ENCODE measurements at places on chromosomes 2 and 18. TPM values are rescaled to one million over a fixed set of nuclear protein-coding genes. Genes with fewer than 3 reads are reported as not detected.

- DNase-seq, result peak; percentile 30
Measured at GRCh38 chr2:197675711-197676188, 363 bp upstream of the RFTN2 start.

- peak; percentile 75 for DNase-seq
Measured at GRCh38 chr18:47756364-47757016, 174.0 kb downstream of the SMAD2 start.

- no peak for DNase-seq
Measured at GRCh38 chr2:138323382-138324067, 178.0 kb upstream of the SPOPL start.

DNA sequence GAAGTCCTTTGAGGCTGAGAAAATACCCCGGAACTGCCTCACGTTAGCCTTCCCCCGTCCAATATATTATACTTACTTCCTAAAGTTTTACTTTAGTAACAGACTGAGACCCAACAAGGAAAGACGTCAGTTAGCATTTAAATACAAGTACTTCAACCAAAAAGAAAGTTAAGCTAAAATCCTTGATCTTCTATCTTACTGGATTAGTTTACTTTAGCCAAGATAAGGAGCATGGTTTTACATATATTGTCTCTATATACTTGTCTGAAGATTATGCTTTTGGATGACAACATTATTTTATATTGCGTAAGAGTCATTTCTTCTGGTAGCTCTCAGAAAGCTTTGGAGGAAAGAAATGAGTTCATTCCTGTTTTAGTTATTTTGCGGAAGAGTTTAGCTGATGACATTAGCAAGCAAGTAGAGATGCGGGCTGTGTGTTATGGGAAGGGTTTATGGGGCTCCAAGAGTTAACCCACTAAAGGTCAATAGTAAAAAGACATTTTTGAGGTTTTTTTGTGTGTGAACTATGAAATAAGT lies 532.9 kb downstream of the ZNF516 start:
- DNase-seq, result no peak

DNA sequence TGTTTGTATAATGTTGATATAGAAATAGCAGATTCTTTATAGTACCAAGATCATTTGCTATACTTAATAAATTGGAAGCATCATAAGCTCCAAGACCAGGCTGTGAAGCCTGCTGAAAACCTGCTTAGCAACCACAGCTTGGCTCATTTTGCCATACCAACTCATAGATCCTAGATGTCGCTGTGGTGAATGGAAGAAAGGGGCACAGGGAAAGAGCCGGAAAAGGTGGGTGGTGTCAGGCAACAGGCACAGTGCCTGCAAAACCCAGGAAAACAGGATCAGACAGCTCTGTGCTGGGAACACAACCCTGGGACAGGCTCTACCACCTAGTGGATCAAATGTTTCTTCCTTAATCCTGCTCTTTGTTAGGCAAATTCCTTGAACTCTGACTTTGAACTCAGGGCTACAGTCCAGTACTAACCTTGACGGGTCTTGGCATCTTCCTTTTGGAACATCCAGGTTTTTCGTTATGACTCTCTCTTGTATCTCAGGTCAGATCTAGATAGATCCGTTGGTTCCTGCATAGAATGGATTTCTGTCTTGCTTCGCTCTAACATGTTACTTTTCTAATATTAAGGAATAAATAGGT lies 31.6 kb downstream of the TWSG1 start:
- no peak for DNase-seq

DNA sequence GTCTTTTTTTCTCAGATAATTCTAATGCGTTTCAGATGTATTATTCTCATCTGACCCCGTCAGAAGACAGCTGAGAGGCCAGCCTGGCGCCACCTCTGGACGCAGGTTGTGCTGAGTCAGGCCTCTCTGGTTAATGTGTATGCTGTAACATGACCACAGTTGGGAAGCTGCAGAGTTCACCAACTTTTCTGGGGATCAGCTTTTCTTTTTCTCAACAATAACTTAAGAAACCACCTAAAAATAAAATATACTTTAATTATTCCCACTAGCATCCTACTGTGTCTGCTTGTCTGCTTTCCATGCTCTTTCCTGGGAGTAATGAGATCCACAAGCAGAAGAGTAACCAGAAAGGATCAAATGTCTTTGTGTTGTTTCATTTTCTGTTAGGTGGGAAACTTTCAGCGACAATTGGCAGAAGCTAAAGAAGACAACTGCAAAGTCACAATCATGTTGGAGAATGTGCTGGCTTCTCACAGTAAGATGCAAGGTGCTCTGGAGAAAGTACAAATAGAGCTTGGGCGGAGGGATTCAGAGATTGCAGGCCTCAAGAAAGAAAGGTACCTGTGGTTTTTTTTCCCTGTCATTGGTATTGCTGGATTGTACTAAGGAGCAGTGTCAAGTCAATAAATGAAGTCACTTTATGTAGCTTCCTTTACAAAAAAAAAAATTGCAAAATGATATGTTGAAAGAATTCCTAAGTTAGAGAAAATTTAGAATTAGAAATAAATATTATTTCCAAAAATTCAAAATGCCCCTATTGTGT lies 79.8 kb downstream of the CCDC150 start:
- peak; percentile 57 for DNase-seq

- DNase-seq, result no peak
Measured at GRCh38 chr2:236691799-236692167, 122.2 kb downstream of the ACKR3 start.

TRABD2A gene
- 1.3 TPM for total RNA-seq

HES6 gene
- total RNA-seq, result 6.1 TPM

NIF3L1 gene
- 23.1 TPM for total RNA-seq

PDK1 gene
- total RNA-seq, result 35.1 TPM

IL36G gene
- not detected for total RNA-seq

HOXD13 gene
- total RNA-seq, result not detected
